ENCODE measurements at places on chromosomes 13 and 19.

GRCh38 chr13:103799028-103799427 is 732.8 kb upstream of the SLC10A2 start:
- no peak for DNase-seq

DNA sequence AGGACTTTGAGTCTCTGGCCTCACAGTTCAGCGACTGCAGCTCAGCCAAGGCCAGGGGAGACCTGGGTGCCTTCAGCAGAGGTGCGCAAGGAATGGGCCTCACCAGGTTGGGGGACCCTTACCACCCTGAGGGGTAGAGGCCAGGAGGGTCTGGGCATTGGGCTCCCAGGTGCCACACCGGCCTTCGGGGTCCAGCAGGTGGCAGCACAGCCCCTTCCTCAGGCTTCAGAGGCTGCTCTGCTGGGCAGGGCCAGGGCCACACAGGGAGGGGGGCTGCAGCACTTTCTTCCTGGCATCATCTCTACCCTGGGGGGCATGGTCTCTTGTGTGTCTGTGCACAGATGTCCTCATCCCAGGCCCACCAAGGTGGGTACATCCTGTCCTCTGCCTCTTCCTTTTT is 12.9 kb downstream of the PIN1 start:
- no peak for DNase-seq

DNA sequence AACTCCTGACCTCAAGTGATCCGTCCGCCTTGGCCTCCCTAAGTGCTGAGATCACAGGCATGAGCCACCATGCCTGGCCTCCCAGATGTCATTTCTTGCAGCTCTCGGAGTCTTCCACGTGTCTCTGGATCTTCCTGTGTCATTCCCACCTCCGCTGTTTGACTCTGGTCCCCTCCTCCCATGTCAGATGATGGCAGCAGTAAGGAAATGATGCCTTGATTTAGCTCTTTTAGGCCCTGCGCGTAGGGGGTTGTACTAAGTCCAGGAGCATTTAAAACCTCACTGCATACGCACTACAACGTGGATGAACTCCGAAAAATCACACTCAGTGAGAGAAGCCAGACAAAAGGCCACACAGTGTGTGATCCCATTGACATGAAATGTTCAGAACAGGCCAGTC is 113.1 kb downstream of the GNG7 start:
- DNase-seq: no peak

- no peak for DNase-seq
These were observed 112.9 kb downstream of the LRCH1 start for GRCh38 chr13:46665633-46666482.

DNA sequence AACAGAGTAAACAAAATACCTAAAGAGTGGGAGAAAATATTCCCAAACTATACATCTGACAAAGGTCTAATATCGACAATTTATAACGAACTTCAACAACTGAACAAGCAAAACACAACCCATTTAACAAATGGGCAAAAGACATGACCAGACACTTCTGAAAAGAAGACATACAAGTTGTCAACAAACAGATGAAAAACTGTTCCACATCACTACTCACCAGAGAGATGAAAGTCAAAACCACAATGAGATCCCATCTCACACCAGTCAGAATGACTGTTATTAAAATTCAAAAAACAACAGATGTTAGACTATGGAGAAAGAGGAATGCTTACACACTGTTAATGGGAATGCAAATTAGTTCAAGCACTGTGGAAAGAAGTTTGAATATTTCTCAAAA is 233.8 kb upstream of the EDNRB start:
- no peak for DNase-seq

DNA sequence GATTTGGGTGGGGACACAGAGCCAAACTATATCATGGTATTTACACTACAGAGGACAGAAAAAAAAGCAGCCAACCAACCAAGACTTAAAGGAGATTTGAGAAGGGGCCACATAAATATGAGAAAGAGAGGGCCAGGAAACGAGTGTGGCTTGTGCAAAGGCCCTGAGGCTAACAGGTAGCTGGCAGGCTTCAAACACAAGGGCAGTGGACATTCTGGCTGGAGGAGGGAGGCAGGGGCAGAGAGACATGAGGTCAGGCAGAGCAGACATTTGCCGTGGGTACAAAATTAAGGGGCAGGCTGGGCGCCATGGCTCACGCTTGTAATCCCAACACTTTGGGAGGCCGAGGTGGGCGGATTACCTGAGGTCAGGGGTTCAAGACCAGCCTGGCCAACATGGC is 278.7 kb downstream of the FOXO1 start:
- no peak for DNase-seq

- DNase-seq: no peak
These were observed 107.3 kb downstream of the GADD45B start for GRCh38 chr19:2582984-2583956.

- no peak for DNase-seq
These were observed 138.6 kb upstream of the UFM1 start for GRCh38 chr13:38210928-38211596.

DNA sequence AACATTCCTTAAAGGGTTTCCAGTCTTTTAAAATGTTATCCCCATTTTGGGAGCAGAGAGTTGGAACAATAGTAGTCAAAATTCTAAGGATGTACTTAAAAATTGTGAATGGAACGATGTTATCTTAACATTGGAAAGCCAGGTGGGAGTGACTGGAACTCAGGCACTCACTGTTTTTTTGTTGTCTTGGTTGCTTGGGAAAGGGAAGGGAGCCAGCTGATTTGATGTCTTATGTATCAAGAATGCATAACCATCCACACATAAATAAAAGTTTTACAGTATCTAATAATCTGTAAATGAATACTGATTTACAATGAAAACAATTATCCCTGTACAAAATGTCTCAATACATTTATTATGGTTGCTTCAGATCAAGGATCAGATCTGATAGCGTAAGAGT is 88.7 kb downstream of the SLC10A2 start:
- DNase-seq: no peak

- no peak for DNase-seq
These were observed 1673.2 kb upstream of the PRR20A start for GRCh38 chr13:55467476-55467875.

DNA sequence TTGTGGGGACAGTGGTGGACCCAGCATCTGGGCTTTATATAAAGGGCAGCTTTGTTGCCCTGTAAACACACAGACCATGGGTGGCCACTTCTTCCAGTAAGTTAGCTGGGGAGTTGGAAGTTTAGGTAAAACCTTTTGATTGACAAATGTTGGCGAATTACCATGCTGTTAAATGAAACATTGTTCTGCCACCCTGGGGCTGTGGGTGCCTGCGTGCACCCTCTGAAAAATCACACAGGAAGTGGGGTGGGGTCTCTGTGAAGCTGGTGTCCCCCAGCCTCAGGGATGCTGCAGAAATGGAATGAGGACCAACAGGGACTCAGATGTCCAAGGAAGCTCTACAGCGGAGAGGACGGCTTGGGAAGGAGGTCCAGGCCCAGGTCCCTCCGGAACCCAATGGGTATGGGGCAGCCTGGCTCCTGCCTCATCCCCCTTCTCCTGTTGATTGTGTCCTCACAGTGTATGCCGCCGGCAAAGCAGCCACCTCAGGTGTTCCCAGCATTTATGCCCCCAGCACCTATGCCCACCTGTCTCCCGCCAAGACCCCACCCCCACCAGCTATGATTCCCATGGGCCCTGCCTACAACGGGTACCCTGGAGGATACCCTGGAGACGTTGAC is 2.8 kb upstream of the USF2 start:
- DNase-seq: peak; percentile 64

- DNase-seq: no peak
These were observed 17.1 kb downstream of the KDM4B start for GRCh38 chr19:4986056-4986455.

DNA sequence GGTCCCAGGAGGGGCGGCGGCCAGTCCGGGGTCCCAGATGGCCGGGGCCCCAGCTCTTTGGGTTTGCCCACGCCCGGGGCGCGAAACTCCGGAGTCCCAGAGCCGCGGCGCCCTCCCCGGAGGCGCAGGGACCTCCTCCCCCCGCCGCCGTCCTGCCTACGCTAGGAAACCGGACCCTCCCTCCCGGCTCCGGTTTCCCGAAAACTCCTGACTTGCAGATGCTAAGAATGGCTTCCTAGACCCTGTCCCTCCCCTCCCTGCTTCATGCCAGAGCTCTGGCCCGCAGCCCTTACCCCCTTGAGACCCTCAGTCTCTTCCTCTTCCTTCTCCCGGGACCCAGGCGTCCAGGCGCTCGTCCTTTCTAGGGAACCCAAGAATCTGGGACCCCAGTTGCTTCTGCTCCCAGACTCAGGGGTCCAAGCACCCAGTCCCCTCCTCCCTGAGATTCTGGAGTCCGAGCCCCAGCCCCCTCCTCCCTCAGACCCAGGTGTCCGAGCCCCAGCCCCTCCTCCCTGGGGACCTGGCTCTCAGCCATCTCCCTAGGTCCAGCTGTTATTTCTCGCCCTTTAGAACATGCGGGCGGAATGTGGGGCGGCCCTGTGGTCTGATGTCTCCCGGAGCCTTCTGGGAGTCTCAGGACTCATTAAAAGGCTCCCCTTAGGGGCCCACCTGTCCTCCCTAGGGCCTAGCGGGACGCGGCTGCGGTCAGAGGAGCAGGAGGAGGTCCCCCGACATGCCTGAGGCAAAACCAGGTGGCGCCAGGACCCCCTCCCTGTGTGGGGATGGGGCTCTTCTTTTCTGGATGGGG is at the start of gene MYBPC2:
MYBPC2 (plus strand) TSS at position 672 of the 808 bp plus-strand sequence; CDS start at position 734, 62 bp downstream.
- DNase-seq: no peak

DNA sequence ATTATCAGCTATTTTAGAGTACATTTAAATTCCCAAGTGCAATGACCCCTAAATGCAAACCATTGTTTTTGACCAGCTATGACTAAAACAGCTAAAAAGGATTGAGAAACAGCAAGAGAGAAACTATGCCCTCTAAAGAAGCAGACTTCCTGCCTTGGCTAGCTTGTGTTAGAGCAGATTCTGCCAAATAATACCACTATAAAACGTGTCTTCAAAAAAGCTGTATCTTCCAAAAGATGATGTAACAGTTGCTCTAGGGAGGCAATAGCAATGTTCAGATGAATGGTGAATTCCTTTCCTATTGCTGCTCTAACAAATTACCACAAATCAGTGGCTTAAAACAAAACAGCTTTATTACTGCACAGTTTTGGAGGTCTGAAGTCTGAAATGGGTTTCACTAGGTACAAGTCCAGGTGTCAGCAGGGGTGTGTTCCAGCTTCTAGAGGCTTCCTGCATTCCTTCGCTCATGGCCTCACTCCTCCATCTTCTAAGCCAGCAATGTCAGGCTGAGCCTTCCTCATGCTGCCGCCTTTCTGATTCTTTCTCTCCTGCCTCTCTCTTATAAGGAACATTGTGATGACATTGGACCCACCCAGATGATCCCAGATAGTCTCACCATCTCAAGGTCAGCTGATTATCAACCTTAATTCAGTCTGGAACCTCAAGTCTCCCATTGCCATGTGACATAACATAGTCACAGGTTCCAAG is 84.5 kb downstream of the LRRC63 start:
- no peak for DNase-seq

DNA sequence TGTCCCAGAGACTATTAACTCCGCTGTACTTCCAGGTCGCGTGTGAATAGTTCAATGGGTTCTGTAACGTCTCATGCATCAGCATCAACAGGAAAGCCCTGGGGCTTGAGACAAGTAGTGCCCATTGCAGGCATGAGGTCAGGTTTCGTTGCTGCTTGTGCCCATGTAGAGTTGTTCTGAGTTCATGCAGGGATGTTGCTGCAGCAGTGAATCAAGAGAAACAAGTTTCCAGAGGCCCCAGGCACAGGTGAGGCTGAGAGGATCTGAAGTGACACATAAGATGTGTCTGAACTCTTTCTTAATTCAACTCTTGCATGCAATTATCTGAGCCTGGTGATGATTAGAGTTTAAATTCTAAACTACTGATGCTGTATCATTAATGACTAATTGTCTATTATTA is 8.6 kb upstream of the ZNF283 start:
- no peak for DNase-seq

DNA sequence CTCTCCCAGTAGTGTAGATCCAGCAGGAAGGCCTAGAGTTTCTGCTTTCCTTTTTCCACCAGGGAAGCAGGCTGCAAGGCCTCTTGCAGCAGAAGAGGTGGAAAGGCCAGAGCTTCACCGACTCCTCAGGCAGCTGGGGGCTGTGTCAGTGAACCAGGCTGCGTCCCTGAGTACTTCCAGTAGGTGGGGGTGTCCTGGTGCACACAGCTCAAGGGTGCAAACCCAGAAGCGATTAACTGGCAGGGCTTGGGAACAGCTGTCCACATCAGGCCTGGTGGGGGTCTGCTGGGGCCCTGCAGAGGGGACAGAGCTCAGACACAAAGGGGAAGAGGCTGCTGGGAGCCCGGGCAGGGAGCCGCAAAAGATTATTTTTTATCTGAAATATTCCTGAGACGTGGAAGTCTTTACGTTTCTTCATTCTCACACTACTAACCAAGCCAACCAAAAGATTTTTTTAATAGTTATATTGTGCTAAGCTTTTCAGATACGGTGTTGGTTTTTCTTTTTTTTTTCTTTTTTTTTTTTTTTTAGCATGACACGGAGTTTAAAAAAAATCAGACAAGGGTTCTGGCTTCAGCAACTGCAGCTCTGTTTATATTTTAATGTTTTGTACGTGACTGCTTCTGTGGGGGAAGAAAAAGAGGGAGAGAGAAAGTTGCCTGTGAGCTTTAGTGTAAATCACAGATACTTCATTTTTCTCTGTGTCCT is 11.0 kb downstream of the TSHZ3 start:
- DNase-seq: peak; percentile 52

All from adrenal gland (tissue), 19 donors.